ENCODE measurements at places on chromosomes 1 and 21. TPM values are rescaled to one million over a fixed set of nuclear protein-coding genes. Genes with fewer than 3 reads are reported as not detected.

The OXCT2 gene
- total RNA-seq: 0.59 TPM

The FGR gene
- 0.50 TPM for total RNA-seq

The OR2T2 gene
- not detected for total RNA-seq

The UBAP2L gene
- total RNA-seq: 63.7 TPM

The PHTF1 gene
- total RNA-seq: 21.0 TPM

The CCDC30 gene
- 1.8 TPM for total RNA-seq

The C1orf116 gene
- 129 TPM for total RNA-seq

The C1orf210 gene
- total RNA-seq: 7.2 TPM

The NPHS2 gene
- not detected for total RNA-seq

The C1orf56 gene
- 1.5 TPM for total RNA-seq

The CLCA2 gene
- 224 TPM for total RNA-seq

The CELA3B gene
- not detected for total RNA-seq

The PTPN22 gene
- total RNA-seq: under 0.01 TPM

The ARHGAP30 gene
- total RNA-seq: 0.43 TPM

The IL10 gene
- total RNA-seq: not detected

The MAB21L3 gene
- total RNA-seq: 2.8 TPM

The OR2AK2 gene
- not detected for total RNA-seq

The OR2L5 gene
- total RNA-seq: 0.27 TPM

The HDGF gene
- total RNA-seq: 371 TPM

The DRAXIN gene
- 0.07 TPM for total RNA-seq

The PSEN2 gene
- total RNA-seq: 15.7 TPM

The HES5 gene
- not detected for total RNA-seq

The HSPB7 gene
- total RNA-seq: 0.17 TPM

The CD5L gene
- not detected for total RNA-seq

The ZBTB37 gene
- 5.5 TPM for total RNA-seq

The PTGER3 gene
- not detected for total RNA-seq

The TMEM82 gene
- total RNA-seq: not detected

The ST6GALNAC3 gene
- total RNA-seq: 0.21 TPM

The LIN28A gene
- total RNA-seq: not detected

The RIIAD1 gene
- not detected for total RNA-seq

The RNU1-1 gene
- 1,398 TPM for total RNA-seq

The ABCB10 gene
- total RNA-seq: 22.7 TPM

The DAB1 gene
- total RNA-seq: not detected

The EPHB2 gene
- total RNA-seq: 4.9 TPM

The RIPPLY3 gene
- total RNA-seq: 0.13 TPM

The PHC2 gene
- total RNA-seq: 123 TPM

The PODN gene
- total RNA-seq: not detected

The SPATA17 gene
- total RNA-seq: 1.1 TPM

The GPR37L1 gene
- total RNA-seq: not detected

The LCE3E gene
- total RNA-seq: not detected

The TIE1 gene
- not detected for total RNA-seq

The PLA2G2F gene
- total RNA-seq: not detected

The HJV gene
- total RNA-seq: not detected

The IFNLR1 gene
- 7.8 TPM for total RNA-seq

The PRAMEF26 gene
- not detected for total RNA-seq

All from mammary epithelial cell (primary cell).